ENCODE measurements at places on chromosomes 16 and 17.

DNA sequence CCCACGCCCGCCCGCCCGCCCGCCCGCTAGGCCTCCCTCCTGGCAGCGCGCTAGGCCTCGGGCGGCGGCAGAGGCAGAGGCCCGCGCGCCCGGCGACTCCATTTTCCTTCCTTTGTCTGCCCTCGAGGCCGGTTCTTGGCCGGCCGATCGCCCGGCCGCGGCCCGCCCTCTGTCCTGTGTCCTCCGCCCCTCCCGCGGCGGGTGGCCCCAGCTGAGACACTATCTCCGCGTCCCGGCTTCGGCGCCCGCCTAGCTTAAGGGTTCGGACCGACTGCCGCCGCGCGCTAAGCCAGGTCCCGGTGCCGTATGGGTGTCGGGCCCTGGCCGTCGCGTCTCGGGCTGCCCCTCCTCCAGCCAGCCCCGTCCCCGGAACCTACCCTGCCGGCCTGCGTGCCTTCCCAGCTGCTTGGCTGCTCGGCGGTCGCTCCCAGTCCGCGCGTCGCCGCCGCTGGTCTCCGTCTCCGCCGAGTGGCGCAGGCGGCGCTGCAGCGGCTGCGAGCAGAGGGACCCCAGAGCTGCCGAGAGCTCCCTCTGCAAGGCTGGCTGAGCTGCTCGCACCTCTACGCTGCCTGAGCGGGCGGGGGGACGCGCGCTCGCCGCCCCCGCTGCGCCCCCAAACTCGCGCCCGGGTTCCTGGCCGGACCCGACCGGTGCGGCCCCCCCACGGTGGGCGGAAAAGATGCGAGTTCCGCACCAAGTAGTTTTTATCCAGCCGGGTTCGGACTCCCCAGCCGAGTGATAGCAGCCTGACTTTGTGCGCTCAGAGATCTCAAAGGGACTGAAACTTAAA, 787 bp downstream of the CTCF start:
- peak; percentile 83 for DNase-seq

DNA sequence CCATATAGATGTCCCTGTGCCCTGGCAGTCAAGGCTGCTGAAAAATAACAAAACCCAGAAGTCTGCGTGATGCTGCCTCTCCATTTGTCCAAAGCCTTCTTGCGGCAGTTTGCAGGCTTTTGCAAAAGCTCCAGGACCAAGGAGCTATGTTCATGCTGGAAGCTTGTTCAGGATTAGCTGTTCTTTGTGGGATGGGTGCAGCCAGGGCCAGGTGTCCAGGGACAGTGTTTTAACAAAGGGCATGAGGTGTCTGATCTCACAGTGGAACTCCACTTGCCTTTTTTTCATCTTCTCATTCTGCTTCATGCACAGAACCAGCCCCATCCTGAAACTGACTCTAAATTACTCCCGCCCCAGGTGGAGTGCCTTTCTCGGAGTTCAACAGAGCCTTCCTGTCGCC, 31.7 kb upstream of the STH start:
- no peak for DNase-seq

DNA sequence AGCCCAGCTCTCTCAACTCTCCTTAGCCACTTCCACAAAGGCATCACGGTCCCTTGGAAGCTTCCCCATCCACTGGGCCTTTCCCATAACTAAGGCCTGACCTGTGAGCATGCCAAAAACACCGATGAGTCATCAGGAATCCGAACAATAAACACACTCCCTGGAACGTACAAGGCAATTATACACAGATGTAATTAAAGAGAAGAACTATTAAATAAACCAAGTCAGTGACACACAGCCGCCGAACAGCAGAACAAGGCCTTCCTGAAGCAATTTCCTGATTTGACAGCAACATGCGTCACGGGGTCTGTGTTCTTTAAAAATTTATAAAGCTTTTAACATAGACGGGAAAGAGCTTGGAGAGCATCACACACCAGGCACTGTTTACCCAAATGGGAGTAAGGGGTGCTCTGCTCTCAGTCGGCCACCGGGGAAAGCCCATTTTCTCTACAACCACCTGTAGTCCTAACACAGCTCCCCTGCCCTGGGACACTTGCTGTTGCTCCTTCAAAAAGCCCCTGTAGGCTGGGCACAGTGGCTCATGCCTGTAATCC, 29.4 kb downstream of the COG7 start:
- peak; percentile 69 for DNase-seq

- peak; percentile 36 for DNase-seq
These were observed 139.8 kb upstream of the CACNG5 start for GRCh38 chr17:66695098-66695497.

GRCh38 chr17:44014437-44015172, at the start of gene TMEM101:
TMEM101 (minus strand) TSS chr17:44014963; CDS start chr17:44014952, 11 bp downstream.
- peak; percentile 97 for DNase-seq

- DNase-seq = no peak
These were observed 10.3 kb upstream of the SBK1 start for GRCh38 chr16:28282045-28282444.

DNA sequence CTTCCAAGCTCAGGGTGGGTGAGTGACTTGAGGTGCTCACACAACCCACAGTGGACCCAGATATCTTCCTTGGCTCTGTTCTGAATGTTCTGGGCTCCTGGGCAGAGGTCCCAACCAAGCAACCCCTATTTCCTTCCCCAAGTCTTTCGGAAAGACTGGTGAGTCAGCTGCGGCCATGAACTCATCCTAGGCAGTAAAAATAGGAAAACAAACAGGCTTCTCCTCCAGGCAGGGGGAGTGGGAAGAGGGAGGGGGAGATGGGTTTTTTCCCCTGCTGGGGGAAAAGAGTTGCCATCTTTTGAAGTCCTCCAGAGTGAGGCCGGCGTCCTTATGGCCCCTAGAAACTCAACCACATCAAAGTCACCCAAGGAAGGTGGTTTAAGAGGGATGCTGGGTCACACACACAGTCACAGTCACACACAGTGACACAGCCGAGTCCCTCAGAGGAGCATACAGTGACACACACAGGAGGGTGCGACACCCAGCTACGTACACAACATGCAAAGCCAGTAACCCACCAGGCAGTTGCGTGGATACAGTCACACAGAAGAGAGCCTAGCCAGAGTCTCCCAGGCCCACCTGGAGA, 16.0 kb upstream of the DLX4 start:
- peak; percentile 83 for DNase-seq

- DNase-seq = no peak
These were observed 20.5 kb downstream of the MPHOSPH6 start for GRCh38 chr16:82149536-82149935.

DNA sequence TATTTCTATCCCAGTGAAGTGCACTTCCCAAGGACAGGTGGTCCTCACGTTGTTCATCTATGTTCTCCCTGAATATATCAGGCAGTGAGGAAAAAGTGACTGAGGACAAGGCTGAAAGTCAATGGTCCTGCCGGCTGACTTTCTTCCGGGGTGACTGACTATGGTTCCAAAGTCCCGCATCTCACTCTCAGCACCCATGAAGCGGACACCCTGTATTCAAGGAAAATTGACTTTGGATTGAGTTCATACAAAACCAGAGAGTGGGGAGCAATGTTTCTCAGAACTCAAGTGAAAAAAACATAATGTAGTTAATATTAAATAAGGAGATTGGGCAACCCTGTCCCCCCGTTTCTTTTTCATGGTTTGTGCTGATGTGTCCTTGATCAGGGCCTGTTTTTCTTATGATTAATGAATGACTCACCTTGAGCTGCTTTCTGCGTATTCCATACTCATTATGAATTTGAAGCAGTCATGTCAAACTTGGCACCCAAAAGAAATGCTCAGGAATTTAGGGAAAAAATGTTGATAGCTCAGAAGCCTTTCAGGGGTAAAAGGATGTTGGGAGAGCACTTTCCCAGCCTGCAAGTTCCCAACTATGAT, 184.0 kb downstream of the CYLD start:
- no peak for DNase-seq

DNA sequence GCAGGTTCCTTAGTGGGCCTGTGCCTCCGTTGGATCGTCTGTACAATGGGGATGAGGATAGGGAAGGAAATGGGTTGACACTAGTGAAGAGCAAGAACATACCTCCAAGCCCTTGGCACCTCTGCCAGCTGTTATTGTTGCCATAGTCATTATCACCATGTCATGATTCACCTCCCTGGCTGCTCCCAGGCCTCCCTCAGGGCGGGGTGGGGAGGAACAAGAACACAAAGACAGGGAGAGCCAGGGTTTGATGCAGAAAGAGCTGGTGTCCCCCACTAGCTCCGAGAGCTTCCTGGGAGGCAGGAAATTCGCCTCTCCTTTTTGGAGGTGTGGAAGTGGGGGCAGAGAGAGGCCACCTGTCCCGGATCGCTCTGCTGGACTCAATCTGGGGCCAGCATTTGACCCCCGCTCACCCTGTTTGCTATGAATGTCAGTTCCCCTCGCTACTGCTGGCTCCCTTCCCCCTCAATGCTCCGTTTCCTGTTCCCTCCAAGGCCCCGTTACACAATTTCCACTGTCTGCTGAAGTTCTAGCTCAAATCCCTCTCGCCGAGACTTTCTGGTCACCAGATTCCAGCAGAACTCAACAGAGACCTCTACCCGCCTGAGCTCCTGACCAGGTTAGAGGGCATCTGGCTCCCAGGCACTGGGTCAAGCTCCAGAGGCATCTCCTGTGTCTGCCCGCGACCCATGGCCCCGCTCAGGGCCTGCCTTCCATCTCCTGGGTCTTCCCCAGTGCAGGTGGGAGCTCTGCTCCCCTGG, 9.1 kb downstream of the TIMP2 start:
- no peak for DNase-seq

DNA sequence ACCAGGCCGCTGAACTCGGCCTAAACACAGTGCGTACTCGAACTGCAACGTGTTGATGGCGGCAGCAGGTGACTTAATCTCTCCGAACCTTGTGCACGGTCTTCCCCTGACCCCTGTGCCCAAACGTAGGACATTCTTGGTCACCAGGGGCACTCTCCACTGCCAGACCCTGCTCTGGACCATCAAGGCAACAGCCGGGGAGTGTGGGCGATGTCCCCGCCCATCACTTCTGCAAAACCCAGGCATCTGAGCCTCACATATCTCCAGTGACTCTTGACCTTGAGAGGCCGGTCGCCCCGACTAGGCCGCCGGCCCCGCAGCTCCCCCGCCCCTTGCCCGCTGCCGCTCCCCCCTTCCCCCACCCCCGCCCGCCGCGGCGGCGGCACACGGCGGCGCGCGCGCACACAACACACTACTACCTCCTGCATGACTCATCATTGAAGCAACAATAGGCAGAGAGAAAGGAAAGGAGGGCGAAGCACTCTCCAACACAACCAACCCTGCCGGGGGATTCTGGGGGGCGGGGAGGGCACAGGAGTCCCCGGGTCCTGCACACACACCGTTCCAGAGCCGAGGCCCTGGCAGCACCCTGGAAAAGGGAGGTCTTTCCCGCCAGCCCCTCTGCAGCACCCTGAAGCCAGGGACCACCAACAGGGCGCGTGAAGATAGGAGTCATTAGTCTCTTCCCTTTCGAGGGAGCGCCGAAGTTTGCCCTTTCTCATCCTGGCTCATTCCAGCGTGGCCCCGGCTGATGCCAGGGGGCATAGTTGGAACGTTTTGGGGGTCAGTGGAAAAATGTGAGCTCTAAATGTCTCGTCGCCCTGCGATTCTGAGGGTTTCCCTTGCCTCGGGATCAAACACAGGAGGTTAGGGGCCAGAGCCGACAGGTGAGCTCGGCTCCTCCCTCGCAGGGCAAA, 1.9 kb downstream of the MNT start:
- DNase-seq = peak; percentile 91

DNA sequence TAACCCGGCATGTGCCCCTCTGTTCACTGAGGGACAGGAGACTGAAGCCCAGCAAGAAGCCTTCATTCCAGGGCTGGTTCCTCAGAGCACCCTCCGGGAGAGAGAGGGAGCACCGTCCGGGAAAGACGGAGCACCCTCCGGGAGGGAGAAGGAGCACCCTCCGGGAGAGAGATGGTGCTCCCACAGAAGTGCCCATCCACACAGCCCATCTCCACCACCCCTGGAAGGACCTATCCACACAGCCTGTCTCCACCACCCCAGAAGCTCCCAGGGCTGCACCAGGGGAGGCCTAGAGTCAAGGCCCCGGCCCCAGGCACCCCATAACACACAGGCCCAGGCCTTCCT, 88.6 kb downstream of the ABR start:
- no peak for DNase-seq

GRCh38 chr17:13568582-13569397, 32.9 kb downstream of the HS3ST3A1 start:
- DNase-seq = peak; percentile 72

- no peak for DNase-seq
These were observed 30.5 kb upstream of the LGALS9 start for GRCh38 chr17:27600471-27600870.

DNA sequence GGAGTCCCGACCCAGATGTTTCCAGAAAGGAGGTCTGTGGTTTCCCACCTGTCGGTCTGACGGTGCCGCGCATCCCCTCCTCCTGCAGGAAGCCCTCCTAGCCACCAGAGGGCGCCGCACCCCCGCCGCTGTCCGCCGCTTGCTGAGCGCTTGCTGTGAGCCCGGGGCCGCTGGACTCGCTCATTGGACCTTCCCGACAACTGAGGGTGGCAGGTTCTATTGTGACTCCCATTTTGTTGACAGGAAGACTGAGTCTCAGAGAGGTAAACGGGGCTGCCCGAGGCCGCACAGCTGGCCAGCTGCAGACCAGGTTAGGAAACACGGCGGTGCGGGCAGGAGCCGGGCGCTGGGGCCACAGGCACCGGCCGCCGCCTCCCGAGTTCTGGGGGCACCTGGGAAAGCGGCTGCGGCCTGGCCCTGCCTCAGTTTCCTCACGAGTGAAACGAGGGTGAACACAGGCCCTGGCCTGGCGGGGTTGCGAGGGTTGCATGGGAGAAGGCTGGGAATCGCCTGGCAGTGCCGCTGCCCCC, 191.1 kb upstream of the CIBAR2 start:
- DNase-seq = peak; percentile 87

DNA sequence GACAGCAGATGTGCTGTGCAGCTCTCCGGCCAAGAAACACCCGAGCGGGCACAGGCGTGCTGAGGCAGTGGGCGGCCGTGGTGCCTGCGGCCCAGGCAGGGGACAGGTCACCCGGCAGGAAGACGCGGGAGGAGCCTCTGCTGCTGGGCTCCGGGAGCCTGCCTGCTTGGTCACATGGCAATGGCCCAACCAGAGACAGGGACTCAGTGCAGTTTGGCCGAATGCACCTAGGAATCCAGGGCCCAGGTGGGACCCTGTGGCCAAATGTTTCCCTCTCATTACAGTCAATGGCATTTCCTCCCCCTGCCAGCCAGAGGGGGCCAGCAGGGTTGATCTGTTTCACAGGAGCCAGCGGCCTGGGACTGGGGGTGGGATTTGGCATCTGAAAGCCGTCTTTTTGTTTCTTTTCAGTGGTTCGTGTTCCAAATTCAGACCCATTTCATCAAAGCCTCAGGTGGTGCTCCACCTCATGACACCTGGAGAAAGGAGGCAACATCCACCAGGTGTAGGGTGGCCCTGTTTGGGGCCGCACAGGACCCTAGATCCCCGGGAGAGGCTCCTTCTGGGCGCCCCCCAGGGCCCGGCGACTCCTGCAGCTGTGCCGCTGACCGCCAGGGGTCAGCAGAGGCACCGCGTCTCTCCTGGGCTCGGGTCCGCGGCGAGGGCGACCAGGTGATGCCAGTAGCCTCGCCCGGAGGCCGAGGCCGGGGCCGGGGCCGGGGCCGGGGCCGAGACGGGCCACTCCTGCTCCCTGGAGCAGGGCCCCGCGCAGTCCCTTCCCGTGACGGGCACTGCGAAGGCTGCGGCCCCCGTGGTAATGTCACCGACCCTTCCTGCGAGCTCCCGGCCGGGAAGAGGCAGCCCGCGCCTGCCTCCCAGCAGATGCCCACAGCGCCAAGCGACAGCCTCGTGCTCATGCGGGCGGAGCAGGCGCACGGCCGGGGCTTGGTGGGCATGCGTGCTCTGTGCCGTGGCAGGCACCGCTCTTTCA, 118.5 kb downstream of the C16orf78 start:
- peak; percentile 86 for DNase-seq

- DNase-seq = no peak
These were observed 136.1 kb downstream of the RAB11FIP4 start for GRCh38 chr17:31527606-31528005.

- no peak for DNase-seq
These were observed 20.0 kb downstream of the NUP93 start for GRCh38 chr16:56749672-56750491.
